Stimulated activated CD4-positive, alpha-beta T cell treated with anti-CD3 and anti-CD28 coated beads, Interleukin-1b, Interleukin-23, amount 100 ng/mL, for 4 hours (primary cell): ENCODE measurements at places on chromosomes 5 and 9.
A peak's percentile ranks its signal among the peaks of the same experiment; 100 is the strongest.

DNA sequence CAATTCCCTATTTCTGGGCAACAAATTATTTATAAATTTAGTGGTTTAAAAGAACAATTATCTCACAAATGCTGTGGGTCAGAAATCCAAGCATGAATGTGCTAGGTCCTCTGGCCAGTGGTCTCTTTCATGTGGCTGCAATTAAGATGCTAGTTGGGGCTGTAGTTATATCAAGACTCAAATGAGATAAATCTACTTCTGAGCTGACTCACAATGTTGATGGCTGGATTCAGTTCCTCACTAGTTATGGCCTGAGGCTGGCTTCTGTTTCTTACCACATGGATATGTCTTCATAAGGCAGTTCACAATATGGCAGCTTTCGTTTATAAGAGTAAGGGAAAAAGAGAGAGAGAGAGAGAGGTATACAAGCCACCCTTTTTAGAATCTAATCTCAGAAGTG is 717.0 kb downstream of the PRELID2 start:
- no peak for DNase-seq

DNA sequence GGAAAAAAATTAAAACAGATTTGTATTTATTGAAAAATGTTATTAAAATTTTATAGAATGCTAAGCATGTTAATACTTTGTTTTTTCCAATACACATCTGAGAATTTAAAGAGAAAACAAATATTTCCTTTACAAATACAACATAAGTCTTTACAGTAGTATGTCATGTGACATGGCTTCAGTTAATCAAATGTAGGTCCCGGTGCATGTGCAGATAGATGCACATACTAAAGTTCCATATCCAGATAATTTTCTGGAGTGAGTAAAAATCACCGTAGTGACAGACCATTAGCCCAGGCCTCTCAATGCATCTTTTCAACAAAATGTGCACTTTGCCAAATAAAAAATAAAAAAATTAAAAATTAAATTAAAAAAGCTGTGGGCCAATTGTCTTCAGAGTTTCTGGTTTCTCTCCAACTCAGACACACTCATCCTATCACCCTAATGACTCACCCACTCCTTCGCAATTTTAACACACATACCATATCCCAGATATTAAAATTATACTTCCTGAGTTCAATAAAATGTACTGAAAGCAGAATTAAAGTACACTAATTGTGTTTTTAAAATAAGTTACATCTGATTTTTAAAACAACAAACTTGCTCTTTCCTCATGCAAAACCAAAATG is 508.1 kb downstream of the NR2F1-AS1 start:
- no peak for DNase-seq

DNA sequence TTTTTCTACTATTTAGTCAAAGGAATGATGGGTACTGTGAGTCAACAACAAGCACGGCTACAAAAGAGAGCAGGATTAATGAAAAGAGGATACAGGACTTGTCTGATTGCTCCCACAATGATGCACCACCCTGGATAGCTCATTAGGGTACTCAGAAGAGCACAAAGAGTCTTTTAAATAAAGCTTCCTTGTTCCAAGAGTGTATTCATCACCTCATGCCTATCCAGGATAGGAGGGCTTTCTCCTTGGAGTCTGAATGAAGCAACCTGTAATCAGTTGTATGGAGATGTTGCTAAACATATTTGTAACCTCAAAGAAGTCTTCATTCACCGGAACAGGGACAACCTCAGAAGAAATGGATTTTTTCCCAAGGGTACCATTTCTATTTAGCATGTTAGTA is 219.5 kb upstream of the TMEM161B start:
- DNase-seq: no peak

GRCh38 chr5:380701-381309 is 59.3 kb downstream of the AHRR start:
- DNase-seq: no peak

DNA sequence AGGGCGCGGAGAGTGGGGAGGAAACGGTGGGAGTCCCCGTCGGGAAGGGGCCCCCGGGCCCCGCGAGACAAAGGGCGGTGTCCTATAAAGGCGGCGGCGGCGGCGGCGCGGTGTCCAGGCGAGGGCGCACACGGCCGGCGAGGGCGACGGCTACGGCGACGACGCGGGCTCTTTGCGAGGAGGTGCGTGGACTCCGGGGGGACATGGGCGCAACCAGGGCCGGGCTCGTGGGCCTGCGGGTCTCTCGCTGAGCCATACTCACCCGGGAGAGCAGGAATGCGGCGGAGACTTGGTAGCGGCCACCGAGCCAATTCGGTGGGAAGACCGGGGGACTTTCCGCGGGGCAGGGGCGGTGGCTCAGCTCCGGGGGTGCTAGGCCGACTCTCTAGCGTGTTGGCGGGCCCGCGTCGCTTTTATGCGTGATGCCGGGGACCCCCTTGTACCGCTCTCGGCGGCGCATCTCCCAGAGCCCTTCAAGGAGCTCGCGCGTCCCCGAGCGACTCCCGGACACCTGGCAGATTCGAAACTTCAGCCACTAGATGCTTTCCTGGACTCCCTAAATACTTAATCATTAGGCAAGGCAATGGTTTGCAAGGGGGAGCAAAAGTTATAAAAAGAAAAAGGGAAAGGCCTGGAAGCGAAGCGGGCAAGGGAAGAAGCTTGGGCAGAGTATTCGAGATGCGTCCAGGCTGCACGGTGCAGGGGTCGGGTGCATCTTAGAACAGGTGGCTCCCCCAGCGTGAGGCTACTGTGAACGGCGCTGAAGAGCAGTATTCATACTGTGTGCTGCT is 5.9 kb upstream of the TAL2 start:
- DNase-seq: peak; percentile 6

DNA sequence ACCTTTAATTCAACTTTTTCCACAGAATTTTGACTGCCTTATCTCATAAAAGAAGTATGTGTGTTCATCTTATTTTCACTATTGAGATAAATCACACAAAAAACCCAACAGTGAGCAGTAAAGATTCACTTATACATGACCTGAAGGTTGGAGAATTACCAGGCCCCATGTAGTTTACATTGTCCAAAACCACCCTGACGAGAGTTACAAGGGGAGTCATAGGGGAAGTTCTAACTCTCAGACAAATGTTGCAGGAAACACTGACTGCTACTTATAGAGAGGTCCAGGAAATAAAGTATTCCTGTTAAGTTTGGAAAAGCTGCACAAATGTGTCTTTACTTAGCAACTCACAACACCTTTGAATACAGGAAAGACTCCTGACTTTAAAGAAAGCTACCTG is 14.1 kb downstream of the SPATA9 start:
- DNase-seq: no peak

DNA sequence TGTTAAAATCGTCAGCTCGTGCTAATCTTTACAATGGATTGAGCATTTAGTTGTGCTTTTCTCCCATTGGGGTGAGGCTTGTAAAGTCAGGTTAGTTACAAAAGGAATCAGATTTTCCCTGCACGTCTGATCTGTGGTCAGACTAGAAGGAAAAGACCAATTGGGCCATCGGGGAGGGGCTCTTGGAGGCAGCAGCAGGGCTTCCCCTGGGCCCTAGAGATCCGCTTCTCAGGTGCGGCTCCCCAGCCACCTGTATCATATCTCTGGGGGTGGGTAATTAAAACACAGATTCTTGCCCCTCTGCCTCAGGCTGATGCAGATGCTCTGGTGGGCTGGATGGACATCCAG is 200.3 kb downstream of the HSPA4 start:
- DNase-seq: no peak
